ENCODE measurements at places on chromosomes 3 and 15. TPM values are rescaled to one million over a fixed set of nuclear protein-coding genes. Genes with fewer than 3 reads are reported as not detected.
A peak's percentile ranks its signal among the peaks of the same experiment; 100 is the strongest.

The FAM107A gene
- 0.60 TPM for total RNA-seq

The CEMIP gene
- 0.52 TPM for total RNA-seq

The HTD2 gene
- 14.8 TPM for total RNA-seq

The ATP2B2 gene
- total RNA-seq = not detected

The ALDH1A3 gene
- total RNA-seq = 60.3 TPM

The SH2D7 gene
- total RNA-seq = not detected

The CACNA2D3 gene
- total RNA-seq = 3.2 TPM

The OR5K3 gene
- not detected for total RNA-seq

- DNase-seq = no peak
These were observed 26.7 kb upstream of the TGM5 start for GRCh38 chr15:43293432-43293831.

DNA sequence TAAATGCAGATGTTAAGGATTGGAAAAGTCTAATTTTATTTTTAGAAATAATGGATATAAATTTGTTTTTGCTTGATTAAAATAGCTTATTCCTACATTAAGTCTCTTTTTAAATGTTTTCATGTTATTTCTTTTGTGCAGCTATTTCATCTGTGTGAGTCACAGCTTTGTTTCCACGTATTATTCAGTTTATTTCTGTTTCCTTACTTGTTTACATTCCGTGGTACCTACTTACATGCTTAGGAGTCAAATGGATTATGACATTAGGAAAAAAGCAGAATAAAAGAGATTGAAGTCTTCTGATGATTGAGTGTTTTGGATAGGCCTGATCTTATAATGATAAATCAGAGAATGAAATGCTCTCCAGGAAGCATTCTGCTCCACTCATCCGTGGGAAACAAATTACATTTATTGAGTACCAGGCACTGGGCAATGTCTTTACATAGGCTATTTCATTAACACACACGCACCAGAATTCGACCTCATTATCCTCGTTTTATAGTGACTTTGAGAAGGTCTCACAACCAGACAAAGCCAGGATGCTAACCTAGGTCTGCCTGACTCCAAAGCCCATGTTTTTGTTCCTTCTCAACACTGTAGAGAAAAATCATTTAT, 38.1 kb upstream of the RASA2 start:
- DNase-seq = no peak

GRCh38 chr15:64149893-64150578, 1.5 kb upstream of the SNX22 start:
- DNase-seq = no peak

- DNase-seq = peak; percentile 44
These were observed 51.8 kb upstream of the NEDD4 start for GRCh38 chr15:56045068-56045748.

DNA sequence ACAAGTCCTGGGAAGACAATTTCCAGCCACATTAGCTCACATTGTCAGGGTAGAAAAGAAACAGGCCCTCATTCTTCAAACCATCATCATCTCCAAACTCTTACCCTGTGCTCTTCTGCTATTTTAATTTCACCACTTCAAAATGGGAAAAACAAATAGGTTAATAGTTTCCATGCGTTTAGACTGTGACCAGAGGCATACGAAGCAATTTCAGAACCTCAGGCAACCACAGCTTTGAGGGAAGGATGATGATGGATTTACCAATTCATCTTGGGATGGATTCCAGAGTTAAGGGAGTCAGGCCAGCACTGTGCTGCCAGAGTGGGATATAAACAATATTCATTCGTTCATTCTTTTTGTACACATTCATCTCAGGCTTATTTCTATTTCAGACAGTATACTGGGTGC, 307.8 kb upstream of the TPRG1 start:
- no peak for DNase-seq

DNA sequence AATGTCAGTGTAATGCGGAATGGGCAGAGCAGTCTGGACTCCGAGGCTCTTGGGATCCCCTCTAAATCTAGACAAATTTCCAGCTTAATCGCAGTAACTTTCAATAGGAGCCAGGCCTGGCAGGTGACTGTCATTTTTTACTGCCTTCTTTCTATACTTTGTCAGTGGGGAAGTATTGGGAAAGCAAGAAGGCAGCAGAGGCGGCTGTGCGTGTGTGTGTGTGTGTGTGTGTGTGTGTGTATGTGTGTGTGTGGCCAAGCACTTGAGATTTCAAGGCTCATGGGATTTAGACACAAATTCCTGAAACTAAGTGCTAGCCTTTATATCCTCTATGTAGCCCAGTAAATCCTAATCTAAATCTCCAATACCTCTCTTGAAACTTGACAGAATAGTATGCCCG, 49.3 kb upstream of the ANKRD34C start:
- no peak for DNase-seq

GRCh38 chr3:195447201-195447600, 4.4 kb upstream of the ACAP2 start:
- DNase-seq = no peak

GRCh38 chr3:179933914-179934313, 102.8 kb downstream of the PEX5L start:
- DNase-seq = no peak

GRCh38 chr15:57662091-57662744, 44.3 kb upstream of the POLR2M start:
- no peak for DNase-seq

- DNase-seq = peak; percentile 60
These were observed 55.5 kb upstream of the ZBED2 start for GRCh38 chr3:111650378-111651275.

DNA sequence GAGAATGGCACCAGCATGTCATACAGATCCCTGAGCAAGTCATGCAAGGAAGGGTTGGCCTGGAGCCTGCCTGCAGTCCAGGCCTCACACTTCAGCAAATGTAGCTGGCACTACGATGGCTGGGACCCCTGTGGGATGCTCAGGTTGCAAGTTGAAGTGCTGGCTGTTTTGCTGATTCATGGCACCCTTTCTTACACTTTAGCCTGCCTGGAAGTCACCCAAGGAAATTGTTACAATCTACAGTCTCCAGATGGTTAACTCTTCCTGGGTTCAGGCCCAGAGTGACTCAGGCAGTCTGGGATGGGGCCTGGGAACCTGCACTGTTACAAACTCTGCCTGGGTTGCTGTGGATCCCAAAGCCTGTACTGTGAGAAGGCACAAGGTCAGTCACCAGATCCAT, 91.0 kb upstream of the SLC6A11 start:
- DNase-seq = no peak

GRCh38 chr3:134526319-134526718, 40.5 kb downstream of the CEP63 start:
- no peak for DNase-seq

DNA sequence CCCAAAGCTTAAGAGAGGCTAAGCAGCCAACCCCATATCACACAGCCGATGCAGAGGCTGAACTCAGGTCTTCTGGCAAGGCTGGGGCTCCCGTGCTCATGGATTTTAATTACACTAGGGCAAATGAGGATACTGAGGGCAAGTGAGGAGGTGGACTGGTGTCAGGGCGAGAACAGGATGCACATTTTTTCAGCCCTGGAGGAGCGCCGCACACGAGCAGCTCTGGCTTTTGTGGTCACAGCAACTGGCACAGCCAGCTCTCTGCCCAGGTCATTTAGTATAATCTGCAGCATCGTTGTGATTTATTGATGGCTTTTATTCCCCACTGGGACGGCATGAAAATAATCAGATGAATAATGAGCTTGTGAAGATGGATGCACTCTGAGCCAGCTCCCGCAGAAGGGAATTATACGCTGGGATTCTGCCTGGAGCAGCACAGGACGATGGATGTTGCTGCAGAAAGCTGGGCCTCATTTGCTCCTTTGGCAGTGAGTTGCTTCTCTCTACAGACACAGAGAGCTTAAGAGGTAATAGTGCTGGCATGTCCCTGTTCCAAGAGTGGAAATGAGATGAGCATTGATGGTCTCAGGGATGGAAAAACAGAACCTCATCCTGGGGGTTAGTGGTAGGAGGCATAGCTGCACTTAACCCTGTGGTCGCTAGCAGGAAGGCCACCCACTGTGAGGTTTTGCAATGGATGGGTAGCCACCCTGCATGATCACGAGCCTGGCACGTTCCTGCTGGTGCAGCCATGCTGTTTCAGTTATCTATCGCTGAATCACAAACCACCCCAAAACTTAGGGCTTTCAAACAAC, 135.4 kb downstream of the UACA start:
- DNase-seq = no peak
